ENCODE measurements at places on chromosomes 4 and X.
A peak's percentile ranks its signal among the peaks of the same experiment; 100 is the strongest.

DNA sequence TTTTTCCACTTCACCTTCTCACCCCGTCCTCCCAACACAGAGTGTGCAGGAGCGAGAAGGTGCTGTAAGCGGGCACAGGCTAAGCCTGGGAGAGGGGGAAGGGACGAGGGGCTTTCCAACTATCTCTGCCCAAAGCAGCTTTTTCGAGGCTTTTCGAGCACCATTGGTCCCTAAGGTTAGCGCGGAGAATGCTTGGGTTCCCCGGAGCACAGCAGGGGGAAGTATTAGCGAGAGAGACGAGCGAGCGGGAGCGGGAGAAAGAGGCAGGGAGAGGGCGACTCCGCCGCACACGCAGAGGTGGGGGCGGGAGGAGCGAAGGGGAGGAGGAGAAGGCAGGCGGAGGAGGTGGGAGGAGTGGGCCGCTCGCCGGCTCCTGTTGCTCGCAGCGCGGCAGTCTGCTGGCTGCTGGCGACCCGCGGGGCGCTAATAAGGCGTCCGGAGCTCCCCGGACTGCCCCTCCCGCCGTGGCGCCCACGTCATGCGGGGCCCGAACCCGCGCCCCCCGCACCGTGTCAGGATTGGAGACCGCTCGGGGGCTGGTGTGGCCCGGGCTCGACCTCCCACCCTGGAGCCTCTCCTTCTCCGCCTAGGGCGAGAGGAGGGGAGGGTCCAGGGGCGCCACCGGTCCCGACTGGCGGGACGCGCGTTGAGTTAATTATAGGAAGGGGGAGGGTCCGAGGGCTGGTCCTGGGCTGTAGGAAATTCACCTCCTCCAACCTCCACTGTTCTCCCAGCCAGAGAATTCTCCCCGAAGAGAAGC lies at the start of gene ADAMTS3:
ADAMTS3 (minus strand) TSS at position 263 of the 760 bp plus-strand sequence. CDS start 459 bp downstream, outside the sequence.
- DNase-seq = no peak

DNA sequence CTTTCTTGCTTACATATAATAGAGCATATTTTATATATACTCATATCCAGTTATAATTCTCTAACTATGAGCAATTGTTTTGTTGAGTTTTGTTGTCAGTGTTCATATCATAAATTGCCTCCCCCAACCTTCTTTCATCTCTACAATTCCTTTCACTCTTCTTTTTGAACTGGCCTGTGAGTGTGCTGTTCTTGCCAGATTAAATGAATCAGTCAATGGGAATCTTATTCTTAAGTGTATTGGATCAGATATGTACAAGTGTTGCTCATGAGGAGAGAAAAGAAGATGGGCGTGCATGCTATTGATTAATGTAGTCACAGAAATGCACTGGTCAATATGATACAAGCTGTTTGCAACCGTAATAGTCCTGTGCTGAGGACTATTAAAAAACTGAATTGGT lies 728.1 kb upstream of the MAGEB2 start:
- DNase-seq = no peak

DNA sequence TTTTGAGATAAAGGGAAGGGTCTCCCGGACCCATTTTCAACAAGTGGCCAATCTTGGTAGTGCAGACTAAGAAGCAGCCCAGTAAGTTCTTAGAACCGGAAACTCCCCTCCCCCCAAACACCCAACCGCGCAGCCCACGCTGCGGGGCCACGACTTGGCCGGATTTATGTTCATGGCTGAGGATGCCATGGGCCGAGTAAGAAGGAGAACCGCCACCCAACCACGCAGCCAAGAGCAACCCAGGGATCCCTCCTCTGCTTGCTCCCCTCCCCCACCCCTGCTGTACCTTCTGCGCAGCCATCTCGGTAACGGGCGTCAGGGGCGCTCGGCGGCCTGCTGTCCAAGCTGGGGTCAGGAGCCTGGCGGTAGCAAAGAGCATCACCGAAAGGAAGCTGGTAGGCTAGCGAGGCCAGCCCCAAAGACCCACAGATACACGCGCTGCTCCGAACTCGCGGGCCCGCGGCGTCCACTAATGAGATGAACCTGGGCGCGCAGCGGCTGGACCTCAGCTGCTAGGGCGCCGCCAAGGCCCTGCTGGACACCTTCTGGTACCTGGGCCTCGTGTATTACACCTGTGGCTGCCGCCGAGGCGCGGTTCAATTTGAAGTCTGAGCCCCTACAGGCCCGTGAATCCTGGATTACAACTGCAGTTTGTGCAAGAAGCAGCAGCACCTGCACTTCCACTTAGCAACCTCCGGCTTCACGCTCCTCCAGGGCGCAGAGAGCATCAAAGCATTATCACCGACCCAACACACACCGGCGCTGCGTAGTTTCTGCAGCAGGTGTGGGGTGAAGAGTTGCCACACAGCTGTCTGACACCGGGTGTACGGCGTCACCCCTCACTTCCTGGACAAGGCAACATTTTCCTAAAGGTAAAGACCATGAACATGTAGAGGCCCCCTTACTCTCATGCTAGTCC lies 63.4 kb downstream of the NUDT10 start:
- DNase-seq = peak; percentile 63

DNA sequence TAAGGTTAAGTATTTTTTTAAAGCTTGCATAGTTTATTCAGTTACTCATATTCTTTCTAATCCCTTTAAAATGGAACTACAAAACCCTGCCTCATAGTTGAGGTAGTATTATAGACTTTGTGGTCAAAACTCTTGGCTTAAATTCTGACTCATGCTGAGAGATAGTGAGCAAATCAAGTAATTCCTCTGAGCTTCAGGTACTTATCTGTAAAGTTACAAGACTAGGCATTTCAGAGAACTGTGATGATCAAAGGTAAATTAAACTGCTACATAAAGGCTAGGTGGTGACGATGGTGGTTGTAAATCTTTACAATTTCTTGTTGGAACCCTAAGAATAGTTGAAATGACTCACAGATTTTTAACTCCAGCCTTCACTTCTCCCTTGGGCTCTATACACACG lies 3.2 kb upstream of the CLOCK start:
- no peak for DNase-seq

DNA sequence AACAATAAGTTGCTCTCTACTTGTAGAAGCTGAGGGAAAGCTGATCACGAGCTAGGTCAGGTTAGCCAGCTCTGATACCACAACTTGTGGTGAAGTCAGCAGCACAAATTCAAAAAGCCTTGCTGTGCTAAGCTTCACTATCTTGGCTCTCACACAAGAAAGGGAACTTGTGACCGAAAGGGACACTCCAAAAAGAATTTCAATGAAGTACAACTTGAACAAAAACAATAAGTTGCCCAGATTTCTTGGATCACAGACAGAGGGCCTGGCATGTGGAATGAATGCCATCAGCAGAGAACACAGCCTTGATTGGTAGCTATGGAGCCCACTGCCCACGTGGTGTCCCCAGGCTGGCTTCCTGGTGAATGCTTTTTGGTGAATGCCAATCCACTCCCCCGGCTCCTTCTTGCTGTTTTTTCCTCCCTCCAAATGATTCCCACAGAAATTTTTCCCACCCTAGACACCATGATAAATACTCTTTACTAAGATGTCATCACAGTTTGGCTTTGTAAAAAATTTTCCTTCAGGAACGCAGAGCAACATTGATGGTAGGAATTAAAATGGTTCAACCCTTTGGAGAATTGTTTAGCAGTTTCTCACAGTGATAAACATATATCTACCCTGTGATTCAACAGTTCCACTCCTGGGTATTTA lies 82.6 kb downstream of the ANXA3 start:
- DNase-seq = no peak

- no peak for DNase-seq
Observed at GRCh38 chr4:22596409-22596808, 80.5 kb upstream of the ADGRA3 start.

GRCh38 chr4:59966758-59967157 lies 1233.4 kb upstream of the ADGRL3 start:
- DNase-seq = no peak

GRCh38 chr4:155487210-155487609 lies 110.4 kb upstream of the MAP9 start:
- no peak for DNase-seq

- no peak for DNase-seq
Observed at GRCh38 chr4:88910101-88910500, 146.9 kb downstream of the FAM13A start.

DNA sequence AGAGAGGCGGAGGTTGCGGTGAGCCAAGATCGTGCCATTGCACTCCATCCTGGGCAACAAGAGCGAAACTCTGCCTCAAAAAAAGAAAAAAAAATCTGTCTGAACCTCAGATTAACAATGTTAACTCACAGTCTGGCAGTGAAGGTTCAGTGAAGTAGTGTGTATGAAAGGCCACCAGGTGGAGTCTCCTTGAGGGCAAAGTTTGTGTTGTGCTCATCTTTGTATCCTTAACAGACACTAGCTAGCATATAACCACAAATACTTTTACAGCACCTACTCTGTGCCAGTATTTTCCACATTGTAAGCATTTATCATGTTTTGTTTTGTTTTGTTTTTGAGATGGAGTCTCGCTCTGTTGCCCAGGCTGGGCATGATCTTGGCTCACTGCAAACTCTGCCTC lies 46.0 kb upstream of the MGST2 start:
- DNase-seq = no peak
